ENCODE measurements at places on chromosomes 11 and 22. TPM values are rescaled to one million over a fixed set of nuclear protein-coding genes. Genes with fewer than 3 reads are reported as not detected.
A peak's percentile ranks its signal among the peaks of the same experiment; 100 is the strongest.

DNA sequence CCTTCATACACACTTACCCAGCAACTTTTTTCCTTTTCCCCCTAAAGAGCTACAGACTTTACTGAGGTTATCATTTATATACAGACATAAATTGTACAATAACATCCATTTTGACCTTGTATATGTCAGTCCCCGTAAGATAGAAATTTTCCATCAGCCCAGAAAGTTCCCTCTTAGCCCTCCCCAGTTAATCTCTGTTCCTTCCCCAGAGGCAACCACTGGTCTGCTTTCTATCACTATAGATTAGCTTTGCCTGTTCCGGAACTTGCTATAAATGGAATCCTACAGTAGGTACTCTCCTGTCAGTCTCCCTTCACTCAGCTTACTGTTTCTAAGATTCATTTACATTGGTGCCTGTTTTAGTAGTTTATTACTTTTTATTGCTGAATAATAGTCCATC lies 54.9 kb downstream of the TSPAN18 start:
- H3K27ac ChIP-seq: no peak overlapping the region
- no peak overlapping the region for H3K4me3 ChIP-seq
- DNase-seq: no peak
- H3K27me3 ChIP-seq: peaks cover 4% of the 10 kb centered on the region

- peaks cover 54% of the 10 kb centered on the region for H3K36me3 ChIP-seq
- H3K4me3 ChIP-seq: no peak overlapping the region
- no peaks in the 10 kb centered on the region for H3K4me1 ChIP-seq
- H3K27ac ChIP-seq: no peak overlapping the region
Observed at GRCh38 chr11:46761807-46762206, 42.8 kb downstream of the F2 start.

Gene OR51B5
- polyA plus RNA-seq: 0.28 TPM

Gene TRPC6
- polyA plus RNA-seq: 9.2 TPM

Gene KRTAP5-1
- polyA plus RNA-seq: 0.62 TPM

Gene FIBIN
- 38.1 TPM for polyA plus RNA-seq

Gene PRODH
- 18.7 TPM for polyA plus RNA-seq

Gene C22orf42
- polyA plus RNA-seq: not detected

DNA sequence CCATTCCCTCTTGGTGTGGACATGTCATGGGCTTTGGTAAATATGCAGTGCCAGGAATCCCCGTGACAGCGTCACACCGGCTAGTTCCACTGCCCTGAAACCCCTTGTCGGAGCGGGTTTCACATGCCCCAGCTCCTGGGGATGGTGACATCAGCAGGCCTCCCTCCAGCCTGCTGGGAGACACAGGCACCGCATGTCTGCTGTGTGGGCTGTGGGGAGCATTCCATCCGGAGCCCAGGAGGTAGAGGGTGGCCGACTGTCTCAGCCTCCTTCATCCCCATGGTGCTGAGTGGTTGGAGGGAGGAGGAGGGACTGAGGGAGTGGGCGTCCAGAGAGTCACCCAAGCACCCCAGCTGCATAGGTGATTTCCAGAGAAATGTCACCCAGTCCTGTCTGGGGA lies 1161.1 kb downstream of the BRD1 start:
- no peaks in the 10 kb centered on the region for H3K36me3 ChIP-seq
- H3K4me3 ChIP-seq: no peak overlapping the region
- DNase-seq: no peak
- no peak overlapping the region for H3K27ac ChIP-seq
- H3K27me3 ChIP-seq: no peaks in the 10 kb centered on the region

GRCh38 chr11:9629064-9629463 lies 34.8 kb upstream of the SWAP70 start:
- H3K27me3 ChIP-seq: no peaks in the 10 kb centered on the region
- DNase-seq: no peak
- H3K4me3 ChIP-seq: no peak overlapping the region
- H3K4me1 ChIP-seq: peaks cover 5% of the 10 kb centered on the region
- H3K36me3 ChIP-seq: no peaks in the 10 kb centered on the region

Gene KRTAP5-8
- polyA plus RNA-seq: not detected

Gene CTSW
- 0.63 TPM for polyA plus RNA-seq

Gene OR51B2
- polyA plus RNA-seq: not detected

Gene RPS3
- 3,960 TPM for polyA plus RNA-seq

Gene PVALB
- 11.2 TPM for polyA plus RNA-seq

DNA sequence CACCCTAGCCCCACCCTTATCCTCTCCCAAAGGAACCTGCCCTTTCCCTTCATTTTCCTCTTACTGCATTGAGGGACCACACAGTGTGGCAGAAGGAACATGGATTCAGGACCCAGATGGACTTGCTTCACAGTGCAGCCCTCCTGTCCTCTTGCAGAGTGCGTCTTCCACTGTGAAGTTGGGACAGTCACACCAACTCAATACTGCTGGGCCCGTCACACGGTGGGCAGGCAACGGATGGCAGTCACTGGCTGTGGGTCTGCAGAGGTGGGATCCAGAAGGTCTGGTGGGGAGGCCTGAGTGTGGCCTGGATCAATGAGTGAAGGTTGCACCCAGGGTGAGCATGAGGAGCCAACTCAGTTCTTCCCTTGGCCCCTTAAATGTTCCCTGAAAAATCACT lies 129.9 kb upstream of the B3GAT1 start:
- peaks cover 4% of the 10 kb centered on the region for H3K4me1 ChIP-seq
- DNase-seq: no peak
- no peak overlapping the region for H3K27ac ChIP-seq
- no peaks in the 10 kb centered on the region for H3K36me3 ChIP-seq

Gene OR5B12
- not detected for polyA plus RNA-seq

Gene TMEM218
- polyA plus RNA-seq: 26.8 TPM

DNA sequence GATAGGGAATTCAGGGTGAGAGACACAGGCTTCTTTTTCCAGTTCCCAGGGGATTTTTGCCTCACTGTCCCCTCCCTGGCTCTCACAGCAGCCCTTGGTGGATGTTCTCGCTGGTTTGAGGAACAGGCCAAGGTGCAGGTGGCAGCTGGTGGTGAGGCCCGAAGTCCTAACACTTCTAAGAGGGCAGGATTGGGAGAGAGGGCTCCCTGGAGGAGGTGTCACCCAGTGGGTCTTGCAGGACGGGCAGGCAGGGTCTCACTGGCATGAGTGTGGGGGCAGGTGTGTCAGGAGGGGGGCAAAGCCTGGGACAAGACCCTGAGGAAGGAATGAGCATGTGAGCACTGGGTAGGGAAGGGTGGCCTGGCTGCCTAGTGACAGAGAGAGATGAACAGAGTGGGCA lies 9.2 kb downstream of the ADORA2A start:
- no peak for DNase-seq
- peak overlapping the region; percentile 94 for H3K27ac ChIP-seq
- no peaks in the 10 kb centered on the region for H3K27me3 ChIP-seq
- peaks cover 19% of the 10 kb centered on the region for H3K36me3 ChIP-seq
- H3K4me1 ChIP-seq: peaks cover 86% of the 10 kb centered on the region
- H3K4me3 ChIP-seq: no peak overlapping the region

GRCh38 chr11:114785820-114786219 lies 107.5 kb downstream of the NXPE2 start:
- no peak for DNase-seq
- H3K36me3 ChIP-seq: no peaks in the 10 kb centered on the region
- H3K27ac ChIP-seq: no peak overlapping the region
- H3K27me3 ChIP-seq: peaks cover 2% of the 10 kb centered on the region
- H3K4me3 ChIP-seq: no peak overlapping the region

GRCh38 chr11:625636-626268 lies 997 bp upstream of the CDHR5 start:
- H3K4me3 ChIP-seq: peak overlapping the region; percentile 39
- H3K27me3 ChIP-seq: peaks cover 56% of the 10 kb centered on the region
- peak overlapping the region; percentile 51 for H3K27ac ChIP-seq
- DNase-seq: no peak
- H3K4me1 ChIP-seq: peaks cover 28% of the 10 kb centered on the region
- H3K36me3 ChIP-seq: peaks cover 4% of the 10 kb centered on the region

Gene LRRC56
- polyA plus RNA-seq: 8.3 TPM

Gene TTLL12
- 15.7 TPM for polyA plus RNA-seq

Gene TNNI2
- polyA plus RNA-seq: 3,160 TPM

DNA sequence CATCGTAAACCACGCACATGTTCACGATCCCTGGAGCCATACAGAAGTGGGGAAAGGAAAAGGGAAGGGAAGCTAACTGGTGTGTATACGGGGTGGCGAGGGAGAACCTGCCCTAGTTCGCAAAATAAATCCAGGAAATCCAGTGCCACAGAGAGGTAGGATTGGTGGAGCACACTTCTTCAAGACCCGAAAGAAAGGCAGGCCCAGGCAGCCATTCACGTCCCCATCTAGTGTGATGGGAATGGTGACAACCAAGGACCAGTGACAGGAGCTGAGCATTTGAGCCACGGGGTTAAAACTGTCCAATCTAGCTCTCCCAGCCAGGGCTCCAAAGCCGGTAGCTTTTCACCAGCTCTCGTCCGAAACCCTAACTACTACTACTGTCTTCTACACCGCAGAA lies 53.7 kb downstream of the IGSF9B start:
- no peaks in the 10 kb centered on the region for H3K4me1 ChIP-seq
- H3K4me3 ChIP-seq: no peak overlapping the region
- no peaks in the 10 kb centered on the region for H3K27me3 ChIP-seq
- DNase-seq: no peak

DNA sequence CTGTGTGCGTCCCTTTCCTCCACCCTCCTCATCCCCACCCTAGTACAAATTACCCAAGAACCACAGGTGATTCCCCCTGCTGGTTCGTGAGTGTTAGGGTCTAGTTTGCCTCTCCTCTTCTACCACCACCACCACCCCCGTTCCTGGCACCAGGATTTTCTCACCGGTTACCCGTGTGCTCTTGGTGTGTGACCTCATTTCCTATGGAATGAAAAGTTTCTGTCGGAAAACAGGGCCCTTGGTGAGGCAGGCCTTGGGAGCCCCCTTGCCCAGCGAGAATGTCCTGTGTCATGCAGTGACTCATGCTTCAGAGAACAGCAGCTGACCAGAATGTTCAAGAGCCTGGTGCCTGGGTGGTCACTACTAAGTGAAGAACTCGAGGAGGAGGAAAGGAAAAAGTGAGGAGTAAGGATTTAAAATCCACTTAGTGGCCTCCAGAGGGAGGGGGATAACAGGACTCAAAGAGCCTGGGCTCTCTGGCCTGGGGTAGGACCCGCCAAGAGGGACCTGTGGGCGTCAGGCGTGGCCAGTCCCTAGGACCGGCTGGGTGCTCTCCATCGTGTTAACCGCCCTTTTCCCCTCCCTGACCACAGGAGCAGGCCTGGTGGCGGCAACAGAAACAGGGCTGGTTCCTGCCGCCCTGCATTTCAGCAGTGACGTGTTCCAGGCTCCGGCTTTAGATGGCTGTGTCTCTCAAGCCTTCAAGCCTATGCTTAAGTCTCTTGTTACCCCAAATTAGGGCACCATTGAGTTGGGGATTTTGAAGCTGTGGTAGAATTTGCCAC lies 30.2 kb downstream of the C22orf31 start:
- H3K27ac ChIP-seq: peak overlapping the region; percentile 67
- no peak overlapping the region for H3K4me3 ChIP-seq
- H3K4me1 ChIP-seq: peaks cover 29% of the 10 kb centered on the region
- peaks cover 2% of the 10 kb centered on the region for H3K27me3 ChIP-seq

Gene CD6
- polyA plus RNA-seq: 2.0 TPM

Gene CST6
- polyA plus RNA-seq: not detected

GRCh38 chr11:66314186-66314501 lies 2.7 kb downstream of the CD248 start:
- peaks cover 15% of the 10 kb centered on the region for H3K27me3 ChIP-seq
- peak overlapping the region; percentile 46 for H3K4me3 ChIP-seq
- H3K27ac ChIP-seq: peak overlapping the region; percentile 97
- DNase-seq: no peak
- peaks cover 64% of the 10 kb centered on the region for H3K4me1 ChIP-seq

Gene FGF3
- not detected for polyA plus RNA-seq

Gene SYT13
- 0.64 TPM for polyA plus RNA-seq

Gene CHRM1
- polyA plus RNA-seq: 0.07 TPM

GRCh38 chr11:36376888-36377758 lies 81.0 kb downstream of the PRR5L start:
- H3K4me3 ChIP-seq: peak overlapping the region; percentile 68
- DNase-seq: peak; percentile 69
- peaks cover 17% of the 10 kb centered on the region for H3K4me1 ChIP-seq
- peak overlapping the region; percentile 68 for H3K27ac ChIP-seq

Gene MEI1
- 1.6 TPM for polyA plus RNA-seq

DNA sequence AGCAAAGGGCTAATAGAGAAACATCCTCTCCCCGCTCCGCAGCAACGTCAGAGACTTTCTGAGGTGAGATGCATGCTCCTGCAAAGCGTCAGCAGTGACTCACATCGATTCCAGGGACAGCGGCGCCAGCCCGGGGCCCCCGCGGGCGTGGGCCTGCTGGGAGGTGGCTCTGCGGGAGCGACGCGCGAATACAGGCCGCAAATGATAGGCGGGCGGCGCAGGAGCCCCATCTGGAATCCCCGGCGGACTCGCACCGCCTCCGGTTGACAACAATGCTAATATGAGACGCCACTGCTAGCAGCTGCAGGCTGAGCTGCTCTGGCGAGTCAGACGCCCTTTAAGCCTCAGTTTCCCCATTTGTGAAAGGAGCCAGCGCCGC lies 557 bp downstream of the RANGAP1 start:
- peak; percentile 41 for DNase-seq
- peak overlapping the region; percentile 97 for H3K4me3 ChIP-seq
- peak overlapping the region; percentile 62 for H3K27ac ChIP-seq
- peaks cover 9% of the 10 kb centered on the region for H3K4me1 ChIP-seq
- no peaks in the 10 kb centered on the region for H3K27me3 ChIP-seq
